ENCODE measurements at places on chromosomes 4 and X.
A peak's percentile ranks its signal among the peaks of the same experiment; 100 is the strongest.

GRCh38 chrX:153226344-153227185 lies 47.5 kb downstream of the MAGEA1 start:
- DNase-seq = no peak

DNA sequence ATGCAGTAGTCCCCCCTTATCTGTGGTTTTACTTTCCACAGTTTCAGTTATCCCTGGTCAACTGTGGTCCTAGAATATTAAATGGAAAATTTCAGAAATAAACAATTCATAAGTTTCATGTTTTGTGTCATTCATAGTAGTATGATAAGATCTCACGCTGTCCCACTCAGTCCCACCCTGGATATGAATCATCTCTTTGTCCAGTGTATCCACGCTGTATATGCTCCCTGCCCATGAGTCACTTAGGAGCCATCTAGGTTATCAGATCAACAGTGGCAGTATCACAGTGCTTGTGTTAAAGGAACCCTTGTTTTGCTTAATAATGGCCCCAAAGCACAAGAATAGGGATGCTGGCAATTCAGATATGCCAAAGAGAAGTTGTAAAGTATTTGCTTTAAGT lies 16.2 kb upstream of the SYTL4 start:
- no peak for DNase-seq

- DNase-seq = no peak
These were observed 331.0 kb upstream of the PITX2 start for GRCh38 chr4:110953898-110954297.

DNA sequence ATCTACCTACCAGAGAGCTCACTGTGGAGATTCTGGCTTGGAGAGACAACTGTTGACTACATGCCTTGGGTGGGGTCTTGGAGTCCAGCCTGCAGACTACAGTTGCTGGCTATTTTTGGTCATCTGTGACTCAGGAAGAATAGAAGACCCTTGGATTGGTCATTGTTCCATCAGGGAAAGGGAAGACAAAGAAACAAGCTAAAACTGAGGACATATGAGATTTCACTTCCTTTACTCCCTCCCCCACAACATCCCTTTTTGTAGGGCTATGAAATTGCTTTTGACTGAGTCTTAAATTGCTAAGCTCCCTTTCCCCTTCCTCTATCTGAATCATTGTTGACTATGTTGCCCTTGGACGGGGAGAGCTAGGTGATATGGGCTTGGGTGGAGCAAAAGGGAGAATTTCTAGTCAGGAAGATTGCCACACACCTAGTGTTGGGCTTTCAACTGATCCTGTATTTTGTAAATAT lies 11.7 kb downstream of the MSN start:
- peak; percentile 39 for DNase-seq

- no peak for DNase-seq
These were observed 39.4 kb upstream of the PPARGC1A start for GRCh38 chr4:23929248-23929647.

DNA sequence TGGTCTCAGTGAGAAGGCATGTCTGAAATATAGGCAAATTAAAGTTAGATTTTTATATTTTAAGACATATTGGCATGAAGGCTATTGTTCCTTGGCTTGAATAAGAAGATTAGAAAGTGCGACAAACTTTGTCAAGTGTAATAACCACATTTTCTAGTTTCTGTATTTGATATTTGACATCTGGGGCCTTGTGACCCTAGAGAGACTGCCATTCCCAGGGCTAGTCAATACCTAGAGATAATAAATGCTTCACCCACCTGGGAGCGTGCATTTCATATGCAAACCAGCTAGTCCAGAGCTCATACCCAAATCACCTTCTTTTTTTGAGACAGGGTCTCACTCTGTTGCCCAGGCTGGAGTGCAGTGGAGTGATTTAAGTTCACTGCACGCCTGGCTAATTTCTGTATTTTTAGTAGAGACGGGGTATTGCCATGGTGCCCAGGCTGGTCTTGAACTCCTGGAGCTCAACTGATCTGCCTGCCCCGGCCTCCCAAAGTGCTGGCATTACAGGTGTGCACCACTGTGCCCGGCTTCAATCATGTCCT lies 62.6 kb downstream of the COQ2 start:
- DNase-seq = no peak

DNA sequence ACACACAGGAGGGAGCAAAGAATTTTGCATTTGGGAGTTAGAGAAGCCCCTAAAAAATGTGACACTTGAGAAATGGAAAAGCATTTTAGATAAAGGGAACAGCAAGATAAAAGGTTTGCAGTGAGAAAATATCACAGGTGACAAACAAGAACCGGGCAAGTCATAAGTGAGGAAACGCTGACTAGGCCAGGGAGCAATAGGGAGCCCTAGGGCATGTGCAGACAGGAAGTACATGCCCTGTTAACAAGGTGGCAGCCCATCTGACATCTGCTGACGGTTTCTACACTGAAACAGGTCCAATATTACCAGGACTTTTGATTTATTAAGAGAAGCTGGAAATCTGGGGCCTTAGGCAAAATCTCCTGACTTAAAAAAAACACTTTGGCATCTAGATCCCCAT lies 4.0 kb upstream of the IL13RA1 start:
- no peak for DNase-seq
